Placental epithelial cell (primary cell): ENCODE measurements at places on chromosomes 2 and 18. TPM values are rescaled to one million over a fixed set of nuclear protein-coding genes. Genes with fewer than 3 reads are reported as not detected.

Gene MGAT4A
- 0.33 and 0.39 TPM in 2 replicates for total RNA-seq

Gene CD207
- not detected in 2 replicates for total RNA-seq

Gene CHRND
- total RNA-seq = not detected in 2 replicates

Gene ABCG5
- total RNA-seq = not detected in 2 replicates

Gene TMEM178A
- 0.79 TPM in 1 of 2 replicates, not detected in the other for total RNA-seq

Gene PARD3B
- total RNA-seq = 0.39 and 0.43 TPM in 2 replicates

Gene LHCGR
- total RNA-seq = not detected in 2 replicates

Gene NPAS2
- 13.7 and 23.9 TPM in 2 replicates for total RNA-seq

Gene ERFE
- not detected in 2 replicates for total RNA-seq

Gene LINC00305
- total RNA-seq = not detected in 2 replicates

Gene GALNT13
- 7.5 and 48.7 TPM in 2 replicates for total RNA-seq

Gene BOLL
- not detected in 2 replicates for total RNA-seq

Gene SP140
- not detected in 2 replicates for total RNA-seq

Gene STK39
- total RNA-seq = 5.1 and 5.6 TPM in 2 replicates

Gene ARL5A
- 38.1 and 60.7 TPM in 2 replicates for total RNA-seq

Gene C2orf80
- not detected in 2 replicates for total RNA-seq

Gene ALLC
- total RNA-seq = not detected in 2 replicates

Gene AP1S3
- 11.4 and 23.6 TPM in 2 replicates for total RNA-seq

Gene NDUFV2
- total RNA-seq = 71.1 and 95.2 TPM in 2 replicates

Gene VWC2L
- under 0.01 TPM in 1 of 2 replicates, not detected in the other for total RNA-seq

Gene DSC2
- total RNA-seq = 69.5 and 81.7 TPM in 2 replicates

Gene FBXO36
- 2.0 and 2.6 TPM in 2 replicates for total RNA-seq

Gene C2orf66
- under 0.01 and 0.11 TPM in 2 replicates for total RNA-seq

Gene VWA3B
- 0.11 and 0.79 TPM in 2 replicates for total RNA-seq

Gene STAMBP
- total RNA-seq = 21.2 and 37.1 TPM in 2 replicates

Gene AKAIN1
- total RNA-seq = not detected in 2 replicates

Gene SPATA3
- not detected in 2 replicates for total RNA-seq

Gene RBFA
- total RNA-seq = 25.5 and 30.9 TPM in 2 replicates

Gene MLPH
- 21.9 and 52.6 TPM in 2 replicates for total RNA-seq

Gene IL36B
- not detected in 2 replicates for total RNA-seq

Gene RAB11FIP5
- total RNA-seq = 63.2 and 99.7 TPM in 2 replicates

Gene AGFG1
- 25.1 and 94.8 TPM in 2 replicates for total RNA-seq

Gene UPP2
- total RNA-seq = not detected in 2 replicates

Gene IHH
- total RNA-seq = under 0.01 TPM in 1 of 2 replicates, not detected in the other

Gene TRIM43
- 0.33 and 0.39 TPM in 2 replicates for total RNA-seq

Gene TCF23
- not detected in 2 replicates for total RNA-seq

Gene CXCR1
- total RNA-seq = not detected in 2 replicates

Gene APCDD1
- total RNA-seq = 1.7 and 2.0 TPM in 2 replicates

Gene NT5C1B
- not detected in 2 replicates for total RNA-seq

Gene CASP10
- total RNA-seq = 0.39 and 0.65 TPM in 2 replicates

Gene MAP3K19
- total RNA-seq = not detected in 2 replicates

Gene CCDC74B
- total RNA-seq = 2.0 and 4.7 TPM in 2 replicates

Gene PROM2
- total RNA-seq = 101 and 124 TPM in 2 replicates

Gene TEKT4
- not detected in 2 replicates for total RNA-seq

Gene SLC19A3
- total RNA-seq = 1.2 and 2.9 TPM in 2 replicates

Gene SPEG
- 20.4 and 40.8 TPM in 2 replicates for total RNA-seq

Gene GULP1
- total RNA-seq = 38.0 and 71.5 TPM in 2 replicates

Gene SCYGR4
- total RNA-seq = not detected in 2 replicates

Gene ZAP70
- total RNA-seq = 0.11 TPM in 1 of 2 replicates, not detected in the other

Gene RAB10
- total RNA-seq = 92.3 and 145 TPM in 2 replicates

Gene C1GALT1C1L
- 1.2 and 1.3 TPM in 2 replicates for total RNA-seq

Gene SCN2A
- 0.11 TPM in 1 of 2 replicates, not detected in the other for total RNA-seq

Gene FEV
- not detected in 2 replicates for total RNA-seq

Gene CD8B2
- total RNA-seq = 0.11 TPM in 1 of 2 replicates, not detected in the other

Gene CLEC4F
- not detected in 2 replicates for total RNA-seq

Gene CNDP1
- not detected in 2 replicates for total RNA-seq

Gene RSAD2
- under 0.01 TPM in 1 of 2 replicates, not detected in the other for total RNA-seq

Gene CNGA3
- under 0.01 TPM in 1 of 2 replicates, not detected in the other for total RNA-seq
